Stimulated activated CD4-positive, alpha-beta T cell treated with anti-CD3 and anti-CD28 coated beads, Interleukin-1b, Interleukin-23, amount 100 ng/mL, for 1 hour (primary cell): ENCODE measurements at places on chromosomes 3 and 15.

DNA sequence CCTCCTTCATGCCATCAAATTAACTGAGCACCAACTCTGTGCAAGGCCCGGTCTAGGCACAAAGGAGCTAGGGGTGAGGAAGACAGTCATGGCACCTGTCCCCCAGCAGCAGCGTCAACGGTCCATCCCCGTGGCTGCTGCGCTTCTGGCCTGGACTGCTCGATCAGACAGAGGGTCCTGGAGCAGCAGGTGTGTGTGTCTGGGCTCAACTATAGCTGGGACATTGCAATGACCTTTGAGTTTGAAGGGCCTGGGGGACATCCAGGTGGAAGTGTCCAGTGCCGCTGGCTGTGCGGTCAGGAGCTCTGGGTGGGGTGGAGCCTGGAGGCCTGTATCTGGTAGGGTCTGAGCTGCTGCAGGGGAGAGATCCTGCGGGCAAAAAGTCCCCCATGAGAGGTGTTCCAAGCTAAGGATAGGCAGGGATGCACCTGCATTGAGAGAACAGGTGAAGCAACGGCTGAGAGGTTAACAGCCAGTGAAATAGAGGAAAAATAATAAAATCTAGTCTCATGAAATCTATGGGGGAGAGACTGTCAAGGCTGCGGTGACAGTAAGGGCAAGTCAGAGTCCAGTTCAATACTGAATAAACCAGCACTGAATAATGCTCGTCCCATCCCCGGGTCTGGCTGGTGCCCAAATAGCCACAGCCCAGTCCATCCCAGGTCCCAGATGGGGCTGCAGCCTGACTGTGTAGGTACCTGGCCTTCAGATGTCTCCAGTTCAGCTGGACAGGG is 25.4 kb upstream of the SLC41A3 start:
- DNase-seq: no peak

- DNase-seq: no peak
Measured at GRCh38 chr15:57949374-57949943, 116.1 kb downstream of the ALDH1A2 start.

DNA sequence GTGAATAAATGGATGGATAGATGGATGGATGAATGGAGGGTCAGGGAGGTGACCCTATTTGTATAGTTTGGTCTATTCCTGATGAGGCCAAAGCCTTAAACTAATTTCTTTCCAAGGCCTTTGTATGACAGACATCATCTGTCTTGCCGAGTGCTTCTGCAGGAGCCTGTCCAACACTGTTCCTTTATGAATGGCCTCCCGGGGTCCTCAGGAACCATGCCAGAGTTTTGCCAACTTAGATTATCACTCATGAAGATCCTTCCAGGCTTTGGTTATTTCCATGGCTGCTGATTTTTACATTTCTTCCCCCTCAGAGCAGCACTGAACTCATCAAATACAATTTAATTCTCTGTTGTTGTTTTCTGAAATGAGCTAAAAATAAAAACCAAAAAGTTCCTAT is 133.0 kb upstream of the SOX2 start:
- no peak for DNase-seq

DNA sequence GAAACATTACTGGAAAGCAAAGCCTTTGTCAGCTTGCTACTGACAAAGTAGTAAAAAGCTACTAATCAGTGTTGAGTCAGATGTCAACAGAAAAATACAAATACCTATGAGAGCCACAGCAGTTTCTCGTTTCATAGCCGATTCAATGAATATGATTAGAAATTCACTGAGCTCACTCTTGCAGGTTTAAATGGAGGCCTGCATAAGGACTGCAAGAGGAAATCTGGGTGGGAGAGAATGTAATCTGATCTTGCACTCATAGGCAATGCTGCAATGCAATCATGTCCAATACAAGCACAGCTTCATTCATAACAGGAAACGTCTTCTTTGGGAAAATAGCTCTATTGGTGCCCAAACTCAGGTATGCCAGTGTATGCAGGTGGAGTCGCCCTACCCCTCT is 608.8 kb downstream of the ROBO2 start:
- no peak for DNase-seq

DNA sequence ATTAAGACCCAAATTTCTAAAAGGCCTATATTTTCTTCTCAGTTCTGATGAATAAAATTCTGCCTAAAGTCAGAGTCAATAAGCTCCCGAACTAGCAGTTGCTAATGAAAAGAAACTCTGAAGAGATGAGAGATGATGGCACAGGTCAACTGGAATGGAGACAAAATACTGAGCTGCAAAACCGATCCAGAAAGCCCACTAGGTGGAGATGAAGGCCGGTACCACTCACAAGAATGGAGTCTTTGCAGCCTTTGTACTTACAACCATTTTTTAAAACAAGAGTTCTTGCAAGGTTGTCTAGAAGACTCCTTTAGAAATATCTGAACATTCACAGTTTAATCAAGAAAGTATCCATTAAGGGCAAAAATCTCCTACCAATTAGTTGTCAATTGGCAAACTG is 119.9 kb upstream of the TJP1 start:
- no peak for DNase-seq

DNA sequence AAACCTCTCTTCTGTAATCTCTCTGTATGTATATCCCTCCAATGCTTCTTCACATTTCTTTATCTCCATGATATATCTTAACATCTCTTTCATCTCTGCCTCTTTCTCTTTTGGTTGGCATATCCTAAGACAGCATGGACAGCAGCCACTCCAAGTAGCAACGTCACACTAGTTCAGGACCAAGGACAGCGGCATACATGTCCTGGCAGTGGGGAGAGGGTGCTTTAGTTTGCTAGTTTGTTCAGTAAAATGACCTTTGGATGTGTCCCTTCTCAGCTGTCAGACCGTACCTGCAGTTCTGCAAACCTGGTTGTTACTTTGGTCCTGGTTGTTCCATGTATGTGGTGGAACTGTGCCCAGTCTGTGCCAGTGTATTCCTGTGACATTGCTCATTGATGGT is 225.6 kb upstream of the ROPN1 start:
- no peak for DNase-seq

GRCh38 chr15:36605604-36606263 is 26.3 kb downstream of the CDIN1 start:
- no peak for DNase-seq

DNA sequence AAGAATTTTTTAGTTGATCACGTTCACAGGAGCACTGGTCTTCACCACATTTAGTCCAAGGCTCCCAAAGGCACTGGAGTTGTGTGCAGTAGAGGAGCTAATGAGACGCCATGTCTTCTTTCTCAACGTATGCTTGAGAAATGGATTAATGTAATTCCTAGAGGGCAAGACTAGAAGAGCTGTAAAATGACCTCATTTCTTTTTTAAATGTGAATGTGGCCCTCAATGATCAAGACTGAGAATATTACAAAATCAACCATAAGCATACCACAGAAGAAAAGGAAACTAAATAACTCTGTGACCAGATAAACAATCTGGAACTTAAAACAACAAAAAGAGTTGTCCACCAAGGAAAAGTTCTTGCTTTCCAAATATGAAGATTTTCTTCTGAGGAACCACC is 112.1 kb upstream of the THBS1 start:
- no peak for DNase-seq

- DNase-seq: no peak
Measured at GRCh38 chr3:125161607-125162219, 50.8 kb downstream of the SLC12A8 start.

DNA sequence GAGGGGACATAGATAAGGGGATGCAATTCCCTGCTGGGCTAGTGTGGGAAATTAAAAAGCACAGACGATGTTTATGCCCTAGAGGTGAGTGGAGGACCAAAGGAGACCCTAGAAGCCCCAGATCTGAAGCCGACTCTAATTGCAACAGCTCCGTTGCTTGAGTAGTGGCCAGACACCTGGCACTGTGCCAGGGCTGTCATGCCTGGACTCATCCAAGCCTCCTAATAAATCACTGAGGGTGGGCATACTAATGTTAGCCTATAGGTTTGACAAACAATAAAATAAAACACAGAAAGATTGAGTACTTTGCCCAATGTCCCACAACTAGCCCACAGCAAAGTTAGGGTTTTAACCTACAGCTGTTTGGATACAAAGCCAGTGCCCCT is 25.4 kb upstream of the MRPS22 start:
- no peak for DNase-seq

GRCh38 chr15:68334661-68335124 is 57.1 kb downstream of the FEM1B start:
- no peak for DNase-seq

GRCh38 chr3:112776000-112776399 is 70.7 kb downstream of the CD200R1L start:
- no peak for DNase-seq

DNA sequence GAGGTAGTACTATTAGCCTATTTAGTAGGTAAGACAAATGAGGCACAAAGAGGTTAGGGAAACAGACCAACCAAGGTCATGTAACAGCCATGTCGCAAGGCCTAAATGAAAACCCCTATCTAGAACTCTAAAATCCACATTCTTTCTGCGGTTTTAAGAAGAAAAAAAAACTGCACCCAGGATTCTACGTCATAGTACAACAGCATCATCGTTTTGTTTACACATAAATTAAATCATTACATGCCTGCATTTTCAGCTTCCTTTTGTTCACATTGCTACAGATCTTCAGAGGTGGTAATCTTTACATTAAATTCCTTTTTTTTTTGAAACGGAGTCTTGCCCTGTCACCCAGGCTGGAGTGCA is 548 bp upstream of the PSMD6 start:
- no peak for DNase-seq

GRCh38 chr15:90087454-90088154 is 14.7 kb downstream of the IDH2 start:
- DNase-seq: no peak

- no peak for DNase-seq
Measured at GRCh38 chr3:182519569-182519968, 273.7 kb upstream of the ATP11B start.

DNA sequence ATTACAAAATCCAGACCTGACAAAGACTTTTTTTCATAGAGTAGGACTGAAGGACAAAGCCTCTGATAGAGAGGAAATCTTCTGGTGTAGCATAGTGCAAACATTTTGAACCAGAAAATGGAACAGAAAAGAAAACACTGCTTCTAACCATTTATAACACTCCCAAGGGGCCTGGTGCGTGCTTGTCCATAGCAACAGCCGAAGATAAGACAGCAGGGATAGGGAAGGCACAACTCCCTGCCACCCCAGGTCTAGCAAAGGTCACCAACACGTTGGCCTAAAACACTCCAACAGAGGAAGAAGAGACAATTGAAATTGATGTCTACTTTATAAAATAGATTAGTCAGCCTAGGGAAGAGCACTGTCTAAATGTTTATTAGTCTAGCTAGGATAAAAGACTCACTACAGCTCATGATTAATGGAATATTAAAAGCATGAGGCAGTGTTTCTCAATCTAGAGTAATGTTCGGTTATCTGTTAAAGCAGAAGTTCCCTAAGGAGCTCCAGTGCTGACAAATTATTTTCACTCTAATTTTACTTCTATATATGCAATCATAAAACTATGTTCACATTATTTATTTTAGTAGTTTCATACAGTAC is 145.2 kb downstream of the P3H2 start:
- no peak for DNase-seq

GRCh38 chr3:14680716-14681115 is 5.8 kb downstream of the C3orf20 start:
- no peak for DNase-seq

DNA sequence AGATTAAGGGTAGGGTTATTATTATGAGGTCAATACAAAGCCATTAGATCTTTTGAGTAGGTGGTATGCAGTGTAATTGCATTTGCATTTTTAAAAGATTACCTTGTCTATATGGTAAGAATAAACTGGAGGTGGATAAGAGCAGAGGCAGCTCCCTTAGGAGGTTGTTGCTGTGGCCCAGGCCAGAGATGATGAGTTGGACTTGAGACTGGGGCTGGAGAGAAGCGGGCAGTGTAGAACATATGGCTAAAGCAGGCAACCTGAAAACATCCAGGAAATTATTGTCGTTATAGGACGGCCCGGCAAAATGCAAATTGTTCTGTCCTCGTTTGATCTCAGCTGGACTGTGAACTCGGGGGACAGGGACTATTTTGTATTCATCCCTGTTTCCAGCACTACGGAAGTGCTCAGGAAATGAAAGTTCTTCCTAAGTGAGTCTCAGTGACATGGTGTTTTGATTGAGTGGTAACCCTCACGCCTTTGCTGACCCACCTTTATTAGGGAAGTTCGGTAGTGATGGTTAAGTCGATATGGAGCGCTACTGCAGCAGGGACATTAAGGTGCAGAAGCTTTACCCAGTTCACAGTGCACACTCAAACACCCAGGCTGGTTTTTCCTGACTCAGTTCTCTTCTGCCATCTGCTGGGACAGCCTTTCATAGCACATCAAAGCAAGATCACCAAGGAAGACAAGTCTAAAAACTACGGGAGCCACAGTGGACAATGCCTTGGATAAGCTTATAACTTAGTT is 27.2 kb upstream of the VPS33B start:
- DNase-seq: peak; percentile 7

- no peak for DNase-seq
Measured at GRCh38 chr3:124260206-124260915, 268.4 kb upstream of the ROPN1 start.

DNA sequence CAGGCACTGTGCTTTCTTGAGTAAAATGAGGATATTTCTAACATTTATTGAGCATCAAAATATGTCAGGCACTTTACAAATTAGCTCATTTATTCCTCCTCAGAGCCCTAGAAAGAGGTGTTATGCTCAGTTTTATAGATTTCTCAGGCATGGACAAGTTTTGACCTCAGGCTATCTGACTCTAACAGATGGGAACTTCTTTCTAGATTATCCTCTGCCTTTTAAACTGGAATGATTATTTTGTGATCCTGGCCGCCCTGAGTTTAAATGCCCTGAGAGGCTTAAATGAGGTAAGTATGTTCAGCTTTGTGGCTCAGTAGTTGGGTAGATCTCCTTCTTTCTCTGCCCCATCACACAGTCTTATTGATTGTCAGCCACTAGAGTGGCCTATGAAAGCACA is 32.3 kb upstream of the ATP1B3 start:
- no peak for DNase-seq

GRCh38 chr3:194869482-194870169 is 183.9 kb downstream of the FAM43A start:
- no peak for DNase-seq

DNA sequence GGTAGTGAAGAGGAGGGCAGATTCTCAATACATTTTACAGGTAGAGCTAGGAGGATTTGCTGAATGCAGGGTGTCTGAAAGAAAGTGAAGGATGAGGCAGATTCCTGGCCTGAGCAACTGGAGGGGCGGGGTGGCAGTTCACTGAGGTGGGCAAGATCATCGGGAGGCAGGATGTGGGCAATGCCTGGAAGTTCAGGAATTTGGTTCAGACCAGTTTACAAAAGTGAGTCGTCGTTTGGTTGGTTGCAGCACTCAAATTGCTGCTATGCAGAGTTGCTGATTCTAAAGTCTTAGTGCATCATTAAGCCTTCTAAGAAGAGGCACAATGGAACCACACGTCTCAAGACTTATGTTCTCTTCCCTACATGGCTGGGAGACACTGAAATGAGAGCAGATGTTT is 134.0 kb downstream of the MFSD1 start:
- no peak for DNase-seq

DNA sequence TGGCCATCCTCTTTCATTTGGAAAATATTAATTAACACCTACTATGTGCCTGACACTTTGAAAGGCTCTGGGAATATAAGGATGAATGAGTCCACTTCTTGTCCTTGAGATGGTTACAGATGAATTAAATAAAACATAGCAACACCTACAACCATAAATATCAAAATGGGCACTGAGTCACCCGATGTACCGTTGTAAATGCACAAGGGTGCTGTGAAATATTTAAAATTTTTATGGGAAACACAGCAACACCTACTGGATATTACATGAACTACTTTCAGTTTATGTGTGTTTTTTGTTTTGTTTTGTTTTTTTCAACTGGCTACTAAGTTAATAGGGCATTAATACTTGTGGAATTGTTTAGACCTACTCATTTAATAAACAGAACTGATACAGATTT is 239.0 kb upstream of the NAALADL2 start:
- no peak for DNase-seq
